ENCODE measurements at places on chromosomes 1 and 21.

DNA sequence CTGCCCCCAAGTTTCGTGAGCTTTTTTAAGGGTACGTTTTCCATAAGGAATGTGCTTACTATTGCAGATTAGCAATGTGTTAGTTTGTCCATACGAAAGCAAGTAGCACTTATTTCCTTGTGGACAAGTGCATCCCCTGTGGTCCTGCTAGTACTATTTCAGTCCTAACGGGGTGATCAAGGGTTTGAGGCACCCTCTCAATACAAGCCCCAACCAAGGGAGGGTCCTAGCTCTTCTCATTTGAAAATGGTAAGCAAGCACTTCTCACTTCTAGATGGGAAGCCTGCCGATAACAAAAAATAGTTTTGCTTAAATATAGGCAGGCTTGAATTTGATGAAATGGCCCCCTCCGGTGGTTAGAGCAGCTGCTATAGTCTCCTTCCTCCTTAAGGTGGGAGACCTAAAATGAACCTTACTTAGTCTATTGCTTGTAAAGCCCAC lies 64.0 kb upstream of the HMCN1 start:
- DNase-seq, result no peak

DNA sequence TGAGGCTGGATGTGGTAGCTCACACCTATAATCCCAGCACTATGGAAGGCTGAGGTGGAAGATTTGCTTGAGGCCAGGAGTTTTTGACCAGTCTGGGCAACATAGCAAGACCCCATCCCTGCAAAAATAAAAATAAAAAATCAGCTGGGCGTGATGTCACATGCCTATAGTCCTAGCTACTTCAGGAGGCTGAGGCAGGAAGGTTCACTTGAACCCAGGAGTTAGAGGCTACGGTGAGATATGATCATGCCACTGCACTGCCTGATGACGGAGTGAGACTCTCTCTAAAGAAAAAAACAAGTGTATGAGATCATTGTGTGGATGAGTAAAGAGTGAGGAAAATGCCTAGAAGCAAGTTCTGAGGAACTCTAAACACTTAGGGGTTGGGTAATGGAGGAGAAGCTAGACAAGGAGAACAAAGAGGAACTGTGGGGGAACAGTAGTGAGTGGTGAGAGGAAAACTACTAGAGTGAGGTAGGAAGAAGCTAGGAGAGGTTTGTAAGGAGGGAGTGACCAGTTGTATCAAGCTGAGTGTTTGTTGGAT lies 17.0 kb downstream of the CLIC4 start:
- DNase-seq, result no peak

DNA sequence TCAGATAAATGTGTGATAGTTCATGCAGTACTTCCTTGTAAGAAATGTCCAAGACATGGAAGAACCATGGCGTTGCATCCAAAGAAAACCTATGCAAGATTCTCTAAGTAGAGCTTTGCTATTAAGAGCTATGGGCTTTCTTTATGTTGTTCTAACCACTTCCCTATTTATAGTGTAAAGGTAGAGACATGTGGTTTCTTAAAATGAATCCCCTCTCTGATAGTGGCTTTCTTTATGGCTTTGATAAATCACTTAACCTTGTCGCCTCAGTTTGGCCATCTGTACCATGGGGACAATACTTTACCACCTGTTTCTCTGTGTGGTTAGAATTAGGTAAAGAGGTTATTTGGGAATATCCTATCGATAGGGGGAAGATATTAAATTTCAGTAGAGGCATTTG lies 305.5 kb downstream of the NFIA start:
- DNase-seq, result no peak

DNA sequence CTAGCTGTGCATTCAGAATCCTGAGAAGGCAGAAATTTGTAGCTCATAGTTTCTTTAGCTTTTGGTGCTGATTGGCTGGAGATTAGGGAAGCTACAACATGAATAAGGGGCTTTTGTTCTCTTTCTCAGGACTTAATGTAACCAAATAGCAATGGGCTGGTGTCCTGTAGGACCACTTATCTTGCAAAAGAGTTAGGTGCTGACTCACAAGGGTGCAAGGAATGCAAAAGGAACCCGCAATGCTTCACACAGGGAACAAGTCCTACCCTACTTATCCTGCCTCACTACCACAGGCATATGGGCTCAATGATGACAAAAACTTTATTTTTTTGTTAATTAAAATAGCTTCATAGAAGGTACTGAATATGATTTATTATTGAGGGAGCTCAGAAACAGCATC lies 541.5 kb downstream of the AMY1C start:
- no peak for DNase-seq

GRCh38 chr1:21913763-21914162 lies 23.3 kb downstream of the HSPG2 start:
- no peak for DNase-seq

DNA sequence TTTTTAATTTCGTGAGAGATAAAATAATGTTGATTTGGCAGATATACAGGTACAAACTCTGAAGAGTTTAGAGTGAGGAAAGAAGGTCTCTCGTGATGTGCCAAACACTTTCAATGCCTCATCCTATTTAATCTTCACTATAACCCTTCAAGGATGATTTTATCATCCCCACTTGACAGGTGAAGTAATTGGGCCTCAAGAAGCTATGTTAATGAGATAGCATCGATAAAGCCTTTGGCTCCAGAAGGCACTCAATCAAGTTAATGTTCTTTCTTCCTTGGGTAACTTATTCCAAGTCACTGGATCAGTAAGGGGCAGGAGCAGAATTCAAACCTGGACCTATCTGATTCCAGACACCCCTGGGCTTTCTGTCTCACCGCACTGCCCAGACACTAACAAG lies 7.2 kb downstream of the LMOD1 start:
- DNase-seq, result no peak
